ENCODE measurements at places on chromosomes 11 and 22. TPM values are rescaled to one million over a fixed set of nuclear protein-coding genes. Genes with fewer than 3 reads are reported as not detected.
A peak's percentile ranks its signal among the peaks of the same experiment; 100 is the strongest.

GRCh38 chr11:44775985-44776446, 49.3 kb downstream of the TSPAN18 start:
- no peak for DNase-seq

DNA sequence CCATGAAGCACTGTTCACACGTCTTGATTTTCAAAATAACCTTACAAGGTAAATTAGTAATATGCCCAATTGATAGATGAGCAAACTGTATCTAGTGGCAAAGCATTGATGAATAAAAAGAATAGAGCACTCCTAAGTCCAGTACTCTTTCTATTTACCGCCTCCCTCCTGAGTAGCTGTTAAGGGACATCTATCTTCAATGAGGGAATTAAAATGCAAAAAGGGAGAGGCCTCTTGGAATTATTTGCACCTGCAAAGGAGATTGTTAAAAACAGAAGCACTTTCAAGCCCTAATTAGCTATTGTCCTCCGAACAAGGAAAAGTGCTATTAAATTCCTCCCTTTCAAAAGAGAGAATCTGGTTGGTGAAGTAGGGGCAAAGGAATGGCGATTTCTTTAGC, 6.8 kb upstream of the GALNT18 start:
- no peak for DNase-seq

DNA sequence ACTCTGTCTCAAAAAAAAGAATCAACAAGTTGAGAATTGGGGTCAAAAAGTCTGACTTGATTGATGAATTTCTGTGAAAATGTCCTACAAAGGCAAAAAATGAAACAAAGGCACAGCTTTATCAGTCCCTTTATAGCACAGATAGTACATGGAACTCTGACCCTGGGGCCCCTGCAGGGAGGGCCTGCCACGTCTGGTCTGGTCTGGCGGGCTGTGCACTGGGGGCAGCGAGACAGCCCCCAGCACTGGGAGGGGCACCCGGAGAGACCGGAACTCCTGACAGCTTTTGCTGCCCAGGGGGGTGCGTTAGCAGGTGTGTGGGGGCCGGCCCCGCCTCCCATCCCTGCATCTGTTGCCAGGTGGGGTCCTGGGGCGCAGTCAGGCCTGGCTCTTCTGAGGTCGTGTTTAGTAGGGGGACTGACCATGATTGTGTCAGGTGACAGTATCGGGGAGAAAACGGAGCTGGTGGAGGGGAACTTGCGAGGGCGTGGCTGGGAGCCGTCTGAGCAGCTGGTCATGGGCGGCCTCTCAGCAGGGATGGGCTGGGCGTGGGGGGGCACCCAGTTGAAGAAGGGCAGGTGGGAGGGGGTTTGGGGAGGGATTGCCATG, 51.7 kb downstream of the GRAMD4 start:
- no peak for DNase-seq

DNA sequence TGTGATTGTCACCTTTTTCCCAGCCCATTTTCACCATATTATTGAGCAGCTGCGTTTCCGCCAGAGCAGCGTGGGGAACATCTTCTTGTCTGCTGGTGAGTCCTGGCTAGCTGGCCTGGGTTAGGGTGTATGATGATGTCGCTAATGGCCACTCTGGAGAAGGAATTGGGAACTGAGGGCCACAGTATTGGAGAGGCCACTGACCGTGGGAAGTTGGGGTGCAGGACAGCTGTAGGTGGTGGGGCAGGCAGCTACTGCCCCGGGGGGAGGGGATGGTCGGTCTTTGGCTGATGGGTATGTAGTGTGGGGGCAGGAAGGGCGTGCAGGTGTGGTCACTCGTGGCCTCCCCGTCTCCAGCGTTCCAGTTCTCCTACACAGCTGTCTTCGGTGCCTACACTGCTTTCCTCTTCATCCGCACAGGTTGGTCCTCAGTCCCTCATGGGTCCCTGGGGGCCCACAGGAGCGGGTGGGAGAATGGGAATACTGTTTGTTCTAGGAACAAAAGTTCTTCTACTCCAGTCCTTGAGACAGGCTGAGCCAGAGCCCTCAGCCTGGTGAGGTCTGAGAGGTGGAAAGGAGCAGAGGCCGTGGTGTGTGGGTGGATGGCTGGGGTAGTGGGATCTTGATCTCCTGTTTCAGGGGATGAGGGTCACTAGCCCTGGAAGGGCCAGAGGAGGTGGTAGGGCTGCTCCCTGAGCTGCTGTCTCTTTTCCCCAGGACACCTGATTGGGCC, 2.1 kb downstream of the RCE1 start:
- no peak for DNase-seq

- DNase-seq: no peak
These were observed 79.3 kb upstream of the GALNT18 start for GRCh38 chr11:11701070-11701469.

GRCh38 chr22:43923631-43924464, at the start of gene PNPLA3:
Gene PNPLA3 (plus strand): TSS chr22:43923805. CDS start chr22:43923912, 107 bp downstream.
- DNase-seq: peak; percentile 85

GRCh38 chr11:47587723-47588326, 1.3 kb downstream of the FAM180B start:
- no peak for DNase-seq

DNA sequence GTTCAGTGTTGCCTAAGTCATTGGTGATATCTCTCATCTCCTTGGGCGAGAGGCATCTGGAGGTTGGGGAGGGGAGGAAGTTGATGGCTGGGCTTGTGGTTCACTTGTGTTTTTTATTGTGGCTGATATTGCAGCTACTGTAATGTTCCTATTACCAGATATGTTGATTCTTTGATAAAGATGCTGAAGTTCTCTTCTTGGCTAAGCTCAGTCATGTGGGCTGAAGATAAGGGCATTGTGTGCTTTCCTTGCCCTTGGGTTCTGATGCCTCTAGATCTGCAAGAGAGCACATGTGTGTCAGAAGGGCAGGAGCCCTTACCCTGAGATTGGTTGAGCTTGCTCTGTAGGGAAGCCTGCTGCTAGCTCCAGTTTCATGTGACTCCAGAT, 12.0 kb downstream of the STX3 start:
- DNase-seq: no peak

DNA sequence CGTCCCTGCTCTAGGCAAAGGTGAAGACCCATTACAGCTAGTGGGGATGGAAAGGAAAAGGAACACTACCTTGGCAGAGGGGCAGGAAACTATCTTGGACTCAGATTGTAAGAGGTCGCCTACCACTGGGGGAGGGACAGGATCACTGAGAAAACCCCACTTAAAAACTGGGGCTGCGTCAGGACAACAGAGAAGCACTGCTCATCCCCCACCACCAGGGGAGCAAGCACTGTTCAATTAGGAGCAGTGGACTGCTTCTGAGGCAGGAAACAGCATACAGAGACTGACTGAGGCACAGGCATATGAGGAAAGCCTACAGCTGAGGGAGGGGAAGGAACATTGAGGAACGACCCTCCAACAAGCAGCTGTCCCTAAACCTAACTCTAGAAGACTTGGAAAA, 20.8 kb upstream of the DLAT start:
- no peak for DNase-seq

- DNase-seq: no peak
These were observed 52.1 kb upstream of the HTATIP2 start for GRCh38 chr11:20311444-20311843.

GRCh38 chr11:22430141-22430541, 92.0 kb downstream of the SLC17A6 start:
- DNase-seq: no peak

DNA sequence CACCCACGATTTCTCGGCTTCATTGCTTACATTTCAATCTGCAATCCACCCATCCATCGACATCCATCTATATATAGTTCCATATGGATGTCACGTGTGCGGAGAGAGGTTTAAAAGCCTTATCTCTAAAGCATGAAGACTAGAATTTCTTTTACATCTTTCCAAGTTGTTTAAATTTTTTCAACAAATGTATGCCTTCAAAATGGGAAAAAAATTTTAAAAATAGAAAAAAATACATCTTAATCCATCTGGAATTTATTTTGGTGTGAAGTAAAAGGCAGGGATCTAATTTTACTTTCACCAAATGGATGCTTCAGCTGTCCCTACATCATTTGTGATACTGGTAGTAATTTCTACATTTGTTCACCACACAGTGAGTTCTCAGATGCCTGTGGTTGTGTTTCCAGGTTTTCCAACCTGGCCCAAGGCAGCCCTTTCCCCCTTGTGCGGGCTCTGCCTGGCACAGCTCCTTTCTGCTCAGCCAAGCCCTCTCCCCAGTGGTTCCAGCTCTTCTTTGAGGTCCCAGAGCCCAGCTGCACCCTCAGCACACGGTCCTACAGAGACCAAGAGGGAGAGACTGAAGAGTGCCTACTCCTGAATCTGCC, 37.6 kb upstream of the KLHL35 start:
- DNase-seq: no peak

GRCh38 chr11:77457340-77457739, 16.6 kb downstream of the PAK1 start:
- no peak for DNase-seq

Gene CTSW
- 1.1 TPM for total RNA-seq

Gene STK33
- total RNA-seq: 16.4 TPM

Gene SLC22A6
- total RNA-seq: not detected

Gene TCN2
- total RNA-seq: 38.2 TPM

Gene SYCE3
- total RNA-seq: not detected

Gene CCDC73
- not detected for total RNA-seq

Gene ACTN3
- total RNA-seq: not detected

Gene TMEM191C
- total RNA-seq: 1.3 TPM

Gene HPX
- total RNA-seq: not detected

Gene TRIM21
- 11.4 TPM for total RNA-seq

Gene OR8D2
- not detected for total RNA-seq
